ENCODE measurements at places on chromosomes 4 and X.

GRCh38 chr4:137934911-137935310 lies 307.2 kb downstream of the SLC7A11 start:
- no peak for DNase-seq

- DNase-seq, result no peak
These were observed 42.0 kb downstream of the USP26 start for GRCh38 chrX:133054761-133055405.

DNA sequence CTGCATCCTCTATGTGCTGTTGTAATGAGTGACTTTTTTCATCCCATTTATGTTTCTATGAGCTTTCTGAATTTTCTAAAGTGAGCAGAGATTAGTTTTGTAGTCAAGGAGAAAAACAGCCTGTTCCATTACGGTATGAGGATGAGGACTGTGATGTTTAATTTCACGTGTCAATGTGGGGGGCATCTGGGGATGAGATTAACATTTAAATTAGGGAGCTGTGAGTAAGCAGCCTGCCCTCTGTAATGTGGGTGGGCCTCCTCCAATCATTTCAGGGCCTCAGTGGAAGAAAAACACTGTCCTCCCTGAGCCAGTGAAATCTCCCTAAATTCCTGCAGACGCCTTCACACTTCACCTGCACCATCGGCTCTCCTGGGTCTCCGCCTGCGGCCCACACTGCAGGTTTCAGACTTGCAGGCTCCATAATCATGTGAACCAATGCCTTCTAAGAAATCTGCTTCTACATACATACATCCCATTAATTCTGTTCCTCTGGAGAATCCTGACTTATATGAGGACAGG lies 121.7 kb downstream of the AFAP1 start:
- no peak for DNase-seq

DNA sequence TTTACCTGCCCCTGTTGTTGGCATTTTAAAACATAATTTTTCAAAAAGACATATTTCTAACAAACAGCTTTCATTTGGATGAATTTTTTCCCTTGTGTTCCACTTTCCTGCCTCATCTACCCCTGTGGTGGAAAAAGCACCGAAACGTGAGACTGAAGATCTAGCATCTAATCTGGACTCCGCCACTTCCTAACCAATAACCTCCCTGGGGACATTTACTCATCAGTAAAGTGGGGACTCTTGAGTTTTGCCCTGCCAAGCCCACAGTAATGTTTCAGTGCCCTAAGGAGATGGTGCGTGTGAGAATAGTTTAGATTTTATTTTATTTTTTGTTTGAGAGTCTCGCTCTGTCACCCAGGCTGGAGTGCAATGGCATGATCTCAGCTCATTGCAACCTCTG lies 56.7 kb downstream of the ADGRG2 start:
- DNase-seq, result no peak

DNA sequence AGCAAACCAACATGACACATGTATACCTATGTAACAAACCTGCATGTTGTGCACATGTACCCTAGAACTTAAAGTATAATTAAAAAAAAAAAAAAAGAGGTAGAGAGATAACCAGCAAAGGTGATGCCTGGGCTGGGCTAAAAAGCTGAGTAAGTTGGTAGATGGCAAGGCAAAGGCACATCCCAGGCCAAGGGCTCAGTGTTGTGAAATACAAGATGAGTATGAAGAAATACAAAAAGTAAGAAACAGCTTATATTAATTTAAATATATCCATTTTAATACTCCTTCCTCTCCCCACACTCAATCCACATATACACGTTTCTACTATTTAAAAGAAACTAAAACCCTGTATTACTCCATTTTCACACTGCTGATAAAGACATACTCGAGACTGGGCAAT lies 25.8 kb downstream of the TEC start:
- DNase-seq, result no peak

DNA sequence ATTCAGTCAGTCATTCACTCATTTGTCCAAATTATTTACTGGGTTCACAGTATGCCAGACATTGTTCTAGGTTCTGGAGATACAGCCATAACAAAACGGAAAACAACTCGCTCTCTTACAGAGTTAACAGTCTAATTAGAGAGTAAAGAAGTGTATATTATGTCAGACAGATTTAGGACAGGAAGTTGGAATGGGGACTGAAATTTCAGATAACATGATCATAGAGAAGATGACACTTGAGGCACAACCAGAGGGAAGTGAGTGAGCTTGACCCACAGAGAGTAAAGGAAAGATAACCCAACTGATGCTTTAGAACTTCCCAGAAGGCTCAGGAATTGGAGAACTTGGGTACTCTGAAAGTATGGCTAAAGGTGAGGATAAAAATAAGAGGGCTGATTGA lies 139.4 kb downstream of the ZAR1 start:
- no peak for DNase-seq

- DNase-seq, result peak; percentile 14
These were observed 2.6 kb downstream of the GIMD1 start for GRCh38 chr4:106366026-106366425.

DNA sequence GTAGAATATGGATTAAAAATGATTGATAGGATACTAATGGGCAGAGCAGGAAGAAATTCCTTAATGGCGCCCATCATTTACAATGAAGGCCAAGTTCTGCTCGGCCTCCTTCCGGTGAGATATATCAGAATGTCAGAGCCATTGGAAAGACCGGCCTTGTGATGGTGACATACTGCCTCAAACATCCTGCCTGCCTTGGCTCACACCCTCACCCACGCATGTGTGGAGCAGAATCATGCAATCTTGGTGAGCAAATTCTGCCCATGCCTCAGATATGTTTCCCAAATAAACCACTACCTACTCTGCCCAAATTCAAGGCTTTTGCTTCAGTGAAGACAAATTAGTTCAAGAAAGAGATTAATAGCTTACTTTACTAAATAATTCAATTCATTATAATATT lies 163.3 kb downstream of the MID1 start:
- DNase-seq, result peak; percentile 68

GRCh38 chr4:15159477-15160019 lies 157.3 kb downstream of the CPEB2 start:
- DNase-seq, result no peak

DNA sequence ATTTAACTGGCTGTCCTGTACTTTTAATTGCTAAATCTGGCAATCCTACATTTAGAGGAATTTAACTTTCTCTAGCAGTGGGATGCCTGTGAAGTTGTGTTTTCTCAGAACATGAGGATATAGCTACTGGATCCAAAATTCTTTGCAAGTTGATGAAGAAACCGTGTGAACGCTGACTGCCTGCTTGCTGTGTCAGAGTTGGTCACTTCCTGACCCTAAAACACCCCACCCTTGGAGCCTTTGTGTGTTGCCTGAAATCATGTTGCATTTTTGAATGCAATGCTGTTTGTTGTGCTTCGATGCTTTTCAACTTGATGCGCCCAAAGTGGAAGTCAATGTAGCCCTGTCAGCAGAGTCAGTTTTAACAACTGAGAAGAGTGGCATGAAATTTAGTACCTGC lies 211.2 kb downstream of the ANK2 start:
- peak; percentile 30 for DNase-seq

GRCh38 chr4:17068891-17069290 lies 170.4 kb upstream of the LDB2 start:
- no peak for DNase-seq

DNA sequence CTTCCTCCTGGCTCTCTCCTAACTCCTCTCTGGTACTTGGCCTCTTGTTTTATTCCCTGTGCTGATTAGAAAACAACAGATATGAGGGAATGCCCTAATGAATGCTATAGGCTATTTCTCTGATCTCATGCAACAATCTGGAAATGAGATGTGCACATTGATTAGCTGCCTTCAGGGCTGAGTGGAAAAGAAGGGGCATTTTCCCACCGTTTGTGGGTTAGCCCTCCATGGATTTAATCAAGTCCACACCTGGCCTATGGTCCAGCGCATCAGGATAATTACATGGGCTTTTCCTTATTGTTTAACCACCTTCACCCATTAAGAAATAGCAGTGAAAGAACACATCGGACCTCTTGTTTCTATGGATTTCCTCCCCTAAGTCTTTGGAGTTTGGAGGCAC lies 70.0 kb downstream of the CAPN6 start:
- DNase-seq, result no peak

GRCh38 chr4:138633580-138633904 lies 382.0 kb upstream of the NOCT start:
- DNase-seq, result no peak

- no peak for DNase-seq
These were observed 22.3 kb downstream of the SLC34A2 start for GRCh38 chr4:25677943-25678342.

GRCh38 chrX:15274946-15275345 lies 5.1 kb upstream of the ASB9 start:
- DNase-seq, result no peak

GRCh38 chrX:103845165-103845653 lies 13.2 kb upstream of the RAB9B start:
- peak; percentile 76 for DNase-seq

GRCh38 chr4:159401226-159401712 lies 298.4 kb downstream of the RAPGEF2 start:
- no peak for DNase-seq

- DNase-seq, result no peak
These were observed 74.5 kb upstream of the NOCT start for GRCh38 chr4:138941037-138941436.

- DNase-seq, result no peak
These were observed 8.7 kb upstream of the PDHA2 start for GRCh38 chr4:95831166-95831565.

GRCh38 chr4:107519053-107519452 lies 201.0 kb downstream of the PAPSS1 start:
- peak; percentile 41 for DNase-seq

GRCh38 chr4:184689681-184690080 lies 40.1 kb downstream of the PRIMPOL start:
- DNase-seq, result no peak

GRCh38 chrX:29470030-29470429 lies 745.3 kb upstream of the MAGEB2 start:
- peak; percentile 60 for DNase-seq

DNA sequence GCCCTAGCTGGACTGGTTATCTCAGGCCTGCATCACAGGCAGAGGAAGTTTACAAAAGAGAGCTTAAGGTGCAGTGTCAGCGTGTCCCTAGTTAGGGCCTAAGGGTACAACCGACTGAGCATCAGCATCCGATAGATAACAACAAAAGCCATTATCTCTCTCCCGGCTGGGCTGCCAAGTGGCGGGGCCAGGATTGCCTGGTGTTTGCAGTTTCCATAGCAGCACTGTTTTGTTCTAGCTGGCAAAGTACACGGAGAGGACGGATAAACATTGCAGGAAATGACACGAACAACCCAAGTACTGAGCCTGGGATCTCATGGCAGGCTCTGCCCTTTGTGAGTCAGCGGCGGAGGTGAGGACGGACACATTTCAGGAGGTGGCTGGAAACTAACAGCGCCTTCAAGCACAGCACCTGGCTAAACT lies 104.7 kb upstream of the NOCT start:
- DNase-seq, result peak; percentile 70

- peak; percentile 26 for DNase-seq
These were observed 106.2 kb downstream of the CCNG2 start for GRCh38 chr4:77263247-77263646.

GRCh38 chrX:107684956-107685385 lies 56.7 kb downstream of the PRPS1 start:
- peak; percentile 87 for DNase-seq

GRCh38 chr4:118776157-118776954 lies 59.6 kb downstream of the SEC24D start:
- DNase-seq, result peak; percentile 68

DNA sequence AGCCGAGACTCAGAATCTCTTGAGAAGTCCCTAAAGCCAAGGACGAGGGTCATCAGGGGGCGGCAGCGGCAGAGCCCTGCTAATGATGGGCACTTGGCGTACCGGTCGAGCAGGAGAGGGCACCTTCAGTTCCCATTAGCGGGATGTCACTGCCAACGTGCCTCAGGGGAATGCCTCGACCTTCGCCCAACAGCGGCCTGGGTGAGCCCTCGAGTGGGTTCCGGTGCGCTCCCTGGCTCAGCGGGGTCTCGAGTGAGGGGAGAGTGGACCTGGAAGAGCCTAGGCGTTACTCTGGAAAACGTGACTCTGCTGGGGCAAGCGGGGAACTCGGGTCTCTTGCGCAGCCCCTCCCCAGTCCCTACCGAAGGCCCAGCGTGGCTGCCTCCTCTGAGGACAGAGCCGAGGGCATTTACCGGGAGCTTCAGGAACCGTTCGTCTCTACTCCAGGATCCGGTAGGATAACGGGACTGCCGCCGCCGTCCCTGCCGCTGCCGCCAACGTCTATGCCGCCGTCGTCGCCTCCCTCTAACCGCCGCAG lies 36.9 kb downstream of the PGRMC1 start:
- DNase-seq, result no peak

DNA sequence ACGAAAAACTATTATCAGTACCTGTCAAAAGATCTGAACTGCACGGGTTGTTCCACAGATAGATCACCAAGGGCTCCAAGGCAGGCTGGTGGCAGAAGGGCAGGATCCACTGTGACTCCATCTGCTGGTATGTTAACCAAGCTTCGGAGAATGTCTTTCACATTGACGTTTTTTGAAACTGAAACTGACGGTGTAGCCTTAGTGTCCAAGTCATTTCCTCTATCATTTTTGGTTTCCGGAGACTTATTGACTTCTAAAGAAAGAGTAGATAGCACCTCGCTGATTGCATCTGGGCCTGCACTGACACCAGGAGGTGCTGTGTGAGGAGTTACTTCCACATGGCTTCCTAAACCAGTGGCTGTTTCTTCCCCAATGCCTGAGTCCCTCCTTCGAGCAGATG lies 186.9 kb downstream of the LRBA start:
- DNase-seq, result no peak

DNA sequence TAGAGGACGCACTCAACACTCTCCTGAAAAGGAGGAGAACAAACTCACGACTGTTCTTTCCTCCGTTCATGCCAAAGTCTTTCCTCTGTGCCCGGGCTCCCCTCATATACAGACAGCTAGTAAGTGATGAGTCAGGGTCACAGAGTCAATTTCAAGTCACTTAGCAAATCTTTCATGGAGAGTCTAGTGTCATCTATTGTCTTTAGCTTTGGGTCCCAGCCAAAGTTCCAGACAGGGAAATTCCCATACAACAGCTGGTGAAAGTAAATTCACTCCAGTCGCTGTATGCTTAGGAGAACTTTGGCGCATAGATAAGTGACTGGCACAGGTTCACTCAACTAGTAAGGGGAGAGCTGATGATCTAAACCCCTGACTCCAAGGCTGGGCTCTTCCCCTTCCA lies 226.5 kb downstream of the MID1 start:
- DNase-seq, result no peak

- DNase-seq, result no peak
These were observed 13.0 kb downstream of the SLC7A11 start for GRCh38 chr4:138229160-138229559.

GRCh38 chrX:85140964-85141363 lies 102.6 kb downstream of the SATL1 start:
- no peak for DNase-seq

All from fibroblast of mammary gland (primary cell).